Tongue (tissue), 3 donors: ENCODE measurements at places on chromosomes 13 and 19.

DNA sequence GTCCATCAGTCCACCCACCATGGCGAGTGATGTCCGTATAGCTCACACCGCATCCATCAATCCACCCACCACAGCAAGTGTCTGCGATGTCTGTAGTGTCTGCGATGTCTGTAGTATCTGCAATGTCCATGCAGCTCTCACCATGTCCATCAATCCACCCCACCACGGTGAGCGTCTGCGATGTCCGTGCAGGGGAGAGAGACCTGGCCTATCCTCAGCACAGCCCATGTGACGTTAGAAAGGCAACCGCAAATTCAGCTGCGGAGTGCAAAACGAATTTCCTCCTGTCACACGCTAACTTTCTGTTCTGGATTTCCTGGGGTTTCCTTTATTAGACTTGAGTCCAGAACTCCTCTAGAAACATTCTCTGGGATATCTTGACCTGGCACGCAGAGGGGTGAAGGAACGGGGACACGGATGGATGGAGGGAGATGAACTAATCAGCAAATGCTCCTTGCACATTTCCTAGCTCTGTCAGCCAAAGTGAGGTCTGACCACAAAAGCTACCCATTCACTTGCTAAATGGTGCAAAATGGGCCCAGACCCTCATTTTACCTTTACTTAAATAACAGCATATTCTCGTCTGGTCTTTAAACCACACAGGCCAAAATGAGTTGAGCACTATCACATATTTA lies 18.3 kb downstream of the RASA3 start:
- DNase-seq, result no peak

- no peak for DNase-seq
Observed at GRCh38 chr13:97004096-97004876, 10.0 kb upstream of the OXGR1 start.

DNA sequence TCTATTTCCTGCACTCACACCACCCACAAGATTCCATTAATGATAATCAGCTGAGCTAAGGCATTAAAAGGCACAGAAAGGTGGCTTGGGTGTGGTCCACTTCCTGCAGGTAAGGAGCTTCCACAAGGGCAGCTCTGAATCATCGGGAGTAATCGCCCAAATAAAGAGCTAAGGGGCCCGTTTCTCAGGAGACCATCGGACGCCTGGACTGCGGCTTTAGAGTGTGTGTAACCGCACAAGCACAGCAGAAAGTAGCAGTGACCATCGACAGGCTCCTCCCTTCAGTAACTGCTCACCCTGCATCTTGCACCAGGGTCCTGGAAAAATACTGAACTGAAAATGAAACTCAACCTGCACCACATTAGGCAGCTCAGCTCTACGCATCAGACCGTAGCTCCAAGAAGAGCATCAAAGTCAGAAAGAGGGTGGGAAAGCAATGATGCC lies 6.0 kb downstream of the STK24 start:
- no peak for DNase-seq

- DNase-seq, result no peak
Observed at GRCh38 chr13:102792396-102792795, 6.4 kb downstream of the POGLUT2 start.

DNA sequence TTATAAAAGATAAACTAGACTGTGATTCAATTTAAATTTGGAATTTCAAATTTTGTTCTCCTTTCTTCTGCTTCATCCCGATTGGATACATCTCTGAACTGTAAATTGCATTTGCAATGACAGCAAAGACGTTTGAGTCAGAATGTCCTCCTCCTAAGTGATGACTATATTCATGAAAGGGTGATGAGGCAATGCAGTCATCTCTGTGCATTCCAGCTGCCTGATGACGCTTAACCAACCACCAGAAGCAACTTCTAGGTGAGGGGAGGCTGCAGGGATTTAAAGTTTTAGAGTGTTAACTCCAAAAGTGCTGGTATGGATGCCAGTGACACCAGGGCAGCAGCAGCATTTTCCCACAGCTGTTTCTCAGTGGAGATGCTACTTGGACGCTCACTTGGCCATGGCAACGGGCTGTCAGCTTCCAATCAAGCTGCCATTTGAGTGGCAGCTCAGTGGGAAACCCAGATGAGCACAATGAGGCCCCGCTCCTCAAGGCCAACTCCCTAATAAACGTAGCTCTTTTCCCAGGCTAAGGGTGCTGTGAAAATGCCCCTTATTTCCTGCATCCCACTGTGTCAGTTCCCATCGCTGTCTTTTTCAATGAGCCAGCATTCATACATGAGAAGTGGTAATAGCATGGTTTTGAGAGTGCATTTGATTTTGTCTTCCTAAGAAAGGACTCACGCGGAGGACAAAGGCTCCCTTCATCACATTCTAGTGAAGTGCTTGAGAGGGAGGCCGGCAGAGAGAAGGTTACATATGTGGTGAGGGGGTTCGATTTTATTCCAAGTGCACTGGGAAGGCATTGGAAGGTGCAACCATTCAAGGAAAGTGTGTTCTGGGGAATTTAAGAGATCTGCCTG lies 45.2 kb upstream of the AMER2 start:
- DNase-seq, result no peak

DNA sequence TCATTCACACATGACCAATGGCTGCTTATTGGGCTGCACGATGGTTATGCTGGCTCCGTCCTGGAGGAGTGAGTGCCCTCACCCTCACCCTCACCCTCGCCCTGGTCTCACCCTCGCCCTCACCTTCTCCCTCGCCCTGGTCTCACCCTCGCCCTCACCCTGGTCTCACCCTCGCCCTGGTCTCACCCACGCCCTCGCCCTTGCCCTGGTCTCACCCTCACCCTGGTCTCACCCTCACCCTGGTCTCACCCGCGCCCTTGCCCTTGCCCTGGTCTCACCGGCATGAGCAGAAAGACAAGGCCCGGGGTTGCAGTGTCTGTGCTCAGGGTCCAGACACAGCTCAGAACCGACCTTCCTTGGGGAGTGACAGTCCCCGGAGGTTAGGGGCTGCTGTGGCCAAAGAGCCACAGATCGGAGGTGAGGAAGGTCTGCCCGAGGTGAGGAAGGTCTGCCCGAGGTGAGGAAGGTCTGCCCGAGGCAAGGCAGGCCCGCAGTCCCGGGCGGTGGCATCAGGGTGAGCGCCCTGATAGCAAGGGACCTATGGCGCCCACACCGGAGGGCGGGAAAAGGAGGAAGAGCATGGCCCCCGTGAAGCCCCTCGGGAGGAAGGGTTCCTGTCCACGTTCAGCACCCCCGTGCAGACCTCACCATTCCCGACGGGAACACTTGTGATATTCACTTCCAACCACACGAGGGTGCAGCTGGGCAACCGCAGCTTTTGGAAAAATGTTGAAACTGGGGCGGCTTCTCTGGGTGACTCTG lies 65.6 kb downstream of the MCF2L start:
- DNase-seq, result peak; percentile 82

- DNase-seq, result no peak
Observed at GRCh38 chr13:23868521-23868920, 20.7 kb downstream of the MIPEP start.

DNA sequence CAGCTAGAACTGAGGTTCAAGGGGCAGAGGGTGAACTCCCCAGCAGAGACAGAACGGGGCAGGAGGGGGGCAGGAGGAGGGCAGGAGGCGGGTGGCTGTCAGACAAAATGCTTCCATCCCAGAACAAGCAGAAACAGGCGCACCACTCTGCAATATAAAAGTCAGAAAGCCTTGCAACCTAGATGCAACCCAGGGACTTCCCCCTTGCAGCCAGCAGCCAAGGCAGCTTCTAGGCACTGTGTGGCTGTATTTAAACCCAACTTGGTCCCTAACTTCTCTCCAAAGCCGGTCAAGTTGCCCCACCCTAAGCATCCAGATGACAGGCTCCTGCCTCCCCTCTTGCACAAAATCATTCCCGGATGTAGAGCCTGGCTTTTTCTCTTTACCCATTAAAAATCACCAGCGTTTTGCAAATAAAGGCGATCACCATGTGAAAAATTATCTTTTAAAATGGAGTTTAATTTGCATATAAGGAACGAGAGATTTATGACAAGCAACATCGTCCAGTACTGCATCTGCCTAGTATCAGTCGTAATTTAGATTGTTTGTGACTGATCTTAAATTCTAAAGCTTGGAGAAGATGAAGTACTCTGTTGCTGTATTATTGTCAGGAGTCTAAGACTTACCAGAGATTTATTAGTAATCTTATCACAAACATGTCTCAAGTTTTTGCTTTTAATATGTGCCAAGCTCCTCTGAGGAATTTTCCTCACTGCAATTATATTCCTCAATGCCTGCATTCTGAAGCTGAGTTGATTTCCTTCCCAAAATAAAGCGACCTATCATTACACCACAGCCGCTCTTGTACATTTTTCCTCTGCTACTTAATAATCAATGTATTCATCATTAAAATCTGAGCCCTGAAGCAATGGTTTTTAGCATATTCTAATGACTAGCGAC lies 307.1 kb upstream of the ZNF507 start:
- no peak for DNase-seq
